ENCODE measurements at places on chromosomes 7 and 10.

- no peak for DNase-seq
These were observed 262.0 kb downstream of the PRPF18 start for GRCh38 chr10:13848520-13849445.

- DNase-seq, result peak; percentile 22
These were observed 559 bp downstream of the TRA2A start for GRCh38 chr7:23531050-23531793.

DNA sequence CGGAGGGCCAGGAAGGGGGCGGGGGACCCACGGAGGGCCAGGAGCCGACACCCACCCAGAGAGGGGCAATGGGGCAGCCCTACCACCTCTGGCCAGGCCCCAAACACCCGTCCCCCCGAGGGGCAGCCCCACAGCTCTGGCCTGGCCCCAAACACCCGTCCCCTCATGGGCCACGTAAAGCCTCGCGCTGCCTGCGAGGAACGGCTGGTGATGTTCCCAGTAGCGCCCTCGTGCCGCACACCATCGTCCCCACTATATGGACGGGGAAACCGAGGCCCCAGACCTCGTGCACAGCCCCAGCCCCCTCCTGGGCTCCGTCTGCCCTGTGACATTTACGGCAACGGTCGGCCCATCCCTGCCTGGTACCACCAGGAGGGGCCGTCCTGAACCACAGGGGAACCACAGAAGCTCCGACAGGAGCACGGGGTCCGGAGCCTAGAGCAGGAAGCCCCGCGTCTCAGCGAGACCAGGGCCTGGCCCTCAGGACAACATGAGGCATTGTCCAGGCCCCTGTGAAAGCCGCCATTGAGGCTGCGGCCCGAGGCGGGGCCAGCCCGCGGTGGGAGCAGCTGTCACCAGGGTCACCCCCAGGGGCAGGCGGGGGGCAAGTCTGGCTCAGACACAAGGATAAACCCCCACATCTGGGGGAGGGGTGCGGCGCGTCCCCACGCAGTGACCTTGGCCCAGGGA, 35.6 kb downstream of the GET4 start:
- DNase-seq, result no peak

DNA sequence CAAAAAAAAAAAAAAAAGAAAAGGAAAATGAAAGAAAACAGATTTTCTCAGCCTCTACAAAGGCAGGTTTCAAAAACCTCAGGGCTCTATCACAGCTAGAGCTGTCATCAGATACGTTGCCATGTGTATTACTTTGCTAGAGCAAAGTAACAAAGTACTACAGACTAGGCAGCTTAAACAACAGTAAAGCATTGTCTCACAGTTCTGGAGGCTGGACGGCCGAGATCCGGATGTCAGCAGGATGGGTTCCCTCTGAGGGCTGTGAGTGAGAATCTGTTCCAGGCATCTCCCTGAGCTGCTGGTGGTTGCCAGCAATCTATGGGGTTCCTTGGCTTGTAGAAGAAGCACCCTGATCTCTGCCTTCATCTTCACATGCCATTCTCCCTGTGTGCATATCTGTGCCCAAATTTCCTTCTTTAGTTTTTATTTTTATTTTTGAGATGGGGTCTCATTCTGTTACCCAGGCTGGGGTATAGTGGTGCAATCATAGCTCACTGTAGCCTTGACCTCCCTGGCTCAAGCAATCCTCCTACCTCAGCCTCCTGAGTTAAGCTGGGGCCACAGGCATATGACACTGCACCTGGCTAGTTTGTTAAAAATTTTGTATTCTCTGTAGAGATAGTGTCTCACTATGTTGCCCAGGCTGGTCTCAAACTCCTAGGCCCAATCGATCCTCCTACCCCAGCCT, 48.9 kb upstream of the KDM7A start:
- DNase-seq, result no peak

- no peak for DNase-seq
These were observed 196.0 kb downstream of the KCNMA1 start for GRCh38 chr10:77441353-77442166.

GRCh38 chr7:24212073-24212472, 71.9 kb upstream of the NPY start:
- DNase-seq, result no peak

GRCh38 chr10:35720366-35720765, 78.3 kb upstream of the FZD8 start:
- no peak for DNase-seq

All from stimulated activated CD8-positive, alpha-beta memory T cell treated with anti-CD3 and anti-CD28 coated beads, Interleukin-4, amount 100 ng/mL, for 1 hour (primary cell).